Nucleus accumbens (tissue), 56 donors: ENCODE measurements at places on chromosomes 7 and 10.

DNA sequence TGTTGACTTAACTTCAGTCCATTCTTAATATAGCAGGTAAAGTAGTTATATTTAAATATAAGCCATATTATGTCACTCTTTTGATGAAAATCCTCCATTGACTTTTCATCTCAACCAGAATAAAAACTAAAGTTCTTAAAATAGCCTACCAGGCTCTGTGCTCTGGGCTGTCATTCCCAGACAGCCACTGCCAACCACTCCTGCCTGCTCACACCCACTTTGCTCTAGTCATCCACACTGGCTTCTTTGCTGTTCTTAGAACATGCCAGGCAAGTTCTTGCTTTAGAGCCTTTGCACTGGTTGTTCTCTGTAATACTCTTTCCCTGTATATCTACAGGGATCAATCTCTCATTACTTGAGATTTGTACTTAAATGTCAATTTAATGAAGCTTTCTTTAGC lies 80.6 kb downstream of the ZEB1 start:
- no peak for DNase-seq

DNA sequence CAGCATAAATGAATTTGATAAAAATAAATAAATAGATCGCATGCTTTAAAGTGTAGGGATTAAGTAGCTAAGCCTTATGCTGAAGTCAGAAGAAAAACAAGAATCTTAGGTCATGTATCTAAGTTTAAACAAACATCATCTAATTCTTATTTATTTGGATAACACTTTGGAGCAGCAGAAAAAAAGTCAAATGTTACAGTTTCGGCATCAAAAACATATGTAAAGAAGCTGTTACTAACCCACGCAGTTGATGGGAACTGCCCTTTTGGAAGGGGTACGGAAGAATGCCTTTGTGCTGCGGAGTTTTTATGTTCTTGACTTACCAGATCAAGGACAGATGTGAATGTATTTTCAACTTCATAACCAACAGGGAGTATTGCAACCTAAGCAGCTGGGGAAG lies 37.3 kb upstream of the HABP2 start:
- no peak for DNase-seq

GRCh38 chr10:36441557-36441956 lies 683.8 kb upstream of the ANKRD30A start:
- DNase-seq, result no peak

DNA sequence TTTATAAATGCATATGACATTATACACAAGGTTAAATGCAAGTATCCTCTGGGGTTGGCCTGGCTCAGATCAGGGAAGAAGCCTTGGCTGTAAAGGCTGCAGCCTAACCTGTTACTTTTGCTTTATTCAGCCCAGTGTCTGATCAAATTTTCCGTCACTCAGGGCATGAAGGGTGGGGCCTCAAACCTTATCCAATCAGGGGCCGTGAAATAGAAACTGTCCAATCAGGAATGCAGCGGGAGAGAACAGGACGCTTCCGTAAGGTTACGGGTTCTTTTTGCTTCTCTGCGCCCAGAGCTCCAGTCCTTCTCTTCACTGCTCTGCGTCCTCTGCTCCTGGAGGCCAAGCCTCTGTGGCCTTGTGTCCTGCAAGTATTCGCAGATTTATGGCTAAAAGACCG lies at the start of gene ZNF716:
ZNF716 (plus strand) TSS at position 274 of the 400 bp plus-strand sequence; CDS start at position 386, 112 bp downstream.
- DNase-seq, result no peak

DNA sequence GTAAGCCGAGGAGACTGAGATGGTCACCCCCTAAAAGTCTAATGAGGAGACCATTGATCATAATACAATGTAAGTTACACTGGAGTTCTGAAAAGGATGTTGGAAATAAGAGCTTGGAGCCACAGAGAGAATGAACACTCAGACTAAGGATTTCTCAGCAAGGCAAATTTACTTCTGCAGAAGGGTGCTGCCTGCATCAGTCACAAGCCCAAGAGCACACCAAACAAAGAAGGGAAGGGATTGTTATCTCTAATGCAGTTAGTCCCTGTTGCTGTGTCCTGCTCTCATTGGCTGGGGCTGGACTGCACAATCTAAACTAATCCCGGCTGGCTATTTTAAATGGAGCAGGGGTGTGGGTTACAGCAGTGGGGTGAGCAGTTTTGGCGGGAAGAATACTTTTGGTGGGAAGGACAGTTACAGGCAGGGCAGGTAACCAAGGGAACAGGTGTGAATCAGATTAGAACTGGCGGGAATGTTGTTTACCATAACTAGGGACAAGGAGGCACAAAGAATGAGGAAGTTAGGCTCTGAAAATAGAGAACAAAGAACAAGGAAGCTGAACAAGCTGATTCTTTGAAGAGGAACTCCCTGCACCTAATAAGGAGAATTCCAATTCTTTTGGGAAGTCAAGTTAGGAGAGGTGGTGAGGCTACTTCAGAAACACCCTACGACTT lies 30.3 kb upstream of the TRIM24 start:
- DNase-seq, result no peak

DNA sequence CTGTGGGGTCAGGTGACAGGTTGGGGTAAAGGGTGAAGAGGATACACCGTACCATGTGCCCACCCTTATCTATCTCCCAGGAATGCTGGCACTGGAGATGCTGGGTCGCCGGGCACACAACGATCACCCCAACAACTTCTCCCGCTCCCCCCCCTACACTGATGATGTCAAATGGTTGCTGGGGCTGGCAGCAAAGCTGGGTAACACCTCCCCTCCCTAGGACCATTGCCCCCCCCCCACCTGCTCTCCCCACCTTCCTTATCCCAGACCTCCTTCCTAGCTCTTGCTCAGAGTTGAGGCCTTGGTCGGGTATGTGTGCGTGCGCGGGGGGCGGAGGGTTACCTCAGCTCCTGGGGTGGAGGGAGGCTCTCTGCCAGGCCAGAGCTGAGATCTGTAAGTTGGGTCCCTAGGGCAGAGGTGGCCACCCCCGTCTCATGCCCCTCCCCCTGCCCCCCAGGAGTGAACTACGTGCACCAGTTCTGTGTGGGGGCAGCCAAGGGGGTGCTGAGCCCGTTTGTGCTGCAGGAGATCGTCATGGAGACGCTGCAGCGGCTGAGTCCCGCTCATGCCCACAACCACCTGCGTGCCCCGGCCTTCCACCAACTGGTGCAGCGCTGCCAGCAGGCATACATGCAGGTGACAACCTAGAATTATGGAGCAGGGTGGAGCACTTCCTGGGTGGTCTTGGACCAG lies 10.7 kb downstream of the NDST2 start:
- no peak for DNase-seq

DNA sequence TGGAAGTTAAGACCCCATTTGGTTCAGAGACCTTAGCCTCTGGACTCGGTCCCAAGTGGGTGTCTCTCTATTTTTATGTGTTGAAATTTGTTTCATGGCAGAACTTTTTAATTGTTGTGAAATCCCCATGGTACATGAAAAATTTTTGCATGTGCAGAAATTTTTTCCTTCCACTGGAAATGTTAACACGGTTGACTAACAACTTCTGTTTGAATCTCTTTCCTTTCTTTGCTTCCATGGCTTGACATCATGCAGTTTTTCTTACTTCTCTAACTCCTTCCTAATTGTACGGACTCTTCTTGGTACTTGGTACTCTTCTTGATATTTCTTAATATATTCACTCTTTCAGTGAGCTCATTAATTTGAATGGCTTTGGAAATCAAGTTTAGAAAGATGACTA lies 18.3 kb downstream of the MDFIC start:
- DNase-seq, result no peak

DNA sequence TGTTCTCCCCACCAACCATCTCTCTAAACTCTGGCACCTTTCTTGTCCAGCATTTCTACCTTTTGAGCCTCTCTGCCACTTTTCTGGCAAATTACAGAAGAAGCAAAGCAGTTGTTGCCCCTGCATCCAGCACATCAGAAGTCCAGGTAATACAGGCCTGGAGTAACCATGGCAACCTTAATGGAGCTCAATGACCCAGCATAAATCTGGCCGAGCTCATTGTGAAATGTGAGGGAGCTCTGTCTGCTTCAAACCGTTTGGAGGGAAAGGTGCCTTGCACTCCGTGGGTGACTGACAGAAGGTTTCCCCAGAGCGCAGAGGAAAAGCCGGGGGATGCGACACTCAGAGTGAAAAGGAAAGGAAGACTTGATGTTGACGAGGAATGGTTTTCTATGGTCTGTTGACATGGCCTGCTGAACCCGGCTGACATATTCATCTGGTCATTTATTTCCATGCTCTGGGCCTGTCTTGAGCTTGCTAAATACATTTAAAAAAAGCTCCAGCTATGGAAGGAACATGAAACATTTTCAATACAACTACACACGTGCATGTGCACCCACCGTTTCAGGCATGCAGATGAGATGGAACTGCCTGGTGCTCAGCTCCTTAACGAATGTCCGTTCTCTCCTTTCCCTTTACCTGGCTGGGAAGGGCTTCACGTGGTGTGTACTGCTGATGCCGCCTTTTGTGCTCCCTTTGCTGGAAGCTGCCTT lies 74.9 kb downstream of the ADRA2A start:
- no peak for DNase-seq

- DNase-seq, result no peak
These were observed 823 bp downstream of the COPG2 start for GRCh38 chr7:130667593-130668257.
